HFF-Myc (cell line): ENCODE measurements at places on chromosomes 5 and 9.

DNA sequence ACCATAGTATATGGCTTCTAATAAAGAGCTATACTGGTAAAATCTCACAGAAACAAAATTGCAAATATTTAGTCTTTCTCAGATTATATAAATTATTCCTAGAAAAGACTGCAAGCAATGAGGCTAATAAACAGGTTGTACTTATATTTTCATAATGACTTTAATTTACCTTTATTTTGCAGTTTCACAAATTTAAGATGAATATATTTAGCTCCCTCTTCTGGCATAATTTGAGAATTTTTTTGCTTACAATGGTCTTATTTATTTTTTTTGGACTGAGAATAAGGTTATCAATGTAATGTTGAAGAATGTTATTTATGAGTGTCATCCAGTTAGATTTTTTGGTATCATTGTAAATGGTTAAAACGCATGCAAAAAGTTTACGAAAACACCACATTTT lies 56.7 kb downstream of the PIK3R1 start:
- DNase-seq: no peak

GRCh38 chr5:132483661-132484390 lies 6.7 kb downstream of the IRF1 start:
- no peak for DNase-seq

GRCh38 chr9:85062385-85063022 lies 393.0 kb downstream of the NTRK2 start:
- no peak for DNase-seq

DNA sequence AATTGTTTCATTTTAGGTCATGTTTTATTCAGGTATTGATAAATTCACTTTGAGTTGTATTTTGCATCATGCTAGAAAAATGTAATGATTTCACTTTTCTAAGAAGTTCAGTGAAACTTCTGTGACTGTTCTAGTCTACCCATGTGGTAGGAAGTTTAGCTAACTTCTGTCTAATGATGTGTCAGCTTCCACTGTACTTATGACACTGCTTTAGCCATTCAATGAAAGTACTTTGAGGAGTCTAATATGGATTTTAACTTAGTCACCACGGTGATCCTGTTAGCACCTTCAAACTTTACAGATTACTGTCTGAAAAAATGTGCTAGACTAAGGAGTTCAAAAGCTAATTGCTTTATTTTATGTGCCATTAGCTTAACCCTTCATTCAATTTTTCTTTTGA lies 1510.5 kb upstream of the CDH9 start:
- no peak for DNase-seq

- DNase-seq: no peak
These were observed 566.2 kb downstream of the BNC2 start for GRCh38 chr9:16304301-16304700.

DNA sequence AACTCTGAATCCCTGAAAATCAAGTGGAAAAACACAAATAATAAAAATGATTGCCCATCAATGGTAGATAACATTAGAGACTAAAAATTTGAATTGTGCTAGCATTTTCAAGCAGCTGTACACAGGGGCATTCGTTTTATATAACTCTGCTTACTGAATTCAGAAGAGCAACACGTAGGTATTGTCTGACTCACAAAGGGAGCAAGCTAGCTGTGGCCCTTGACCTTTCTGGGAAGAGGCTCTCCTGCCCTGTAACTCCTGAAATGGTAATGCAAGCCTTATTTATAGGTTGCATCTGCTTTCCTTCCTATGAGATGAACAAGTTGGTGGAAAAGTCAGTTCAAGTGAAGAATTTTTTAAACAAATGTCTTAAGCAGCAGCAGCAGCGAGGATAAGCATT lies 218.7 kb upstream of the EFNA5 start:
- DNase-seq: no peak

DNA sequence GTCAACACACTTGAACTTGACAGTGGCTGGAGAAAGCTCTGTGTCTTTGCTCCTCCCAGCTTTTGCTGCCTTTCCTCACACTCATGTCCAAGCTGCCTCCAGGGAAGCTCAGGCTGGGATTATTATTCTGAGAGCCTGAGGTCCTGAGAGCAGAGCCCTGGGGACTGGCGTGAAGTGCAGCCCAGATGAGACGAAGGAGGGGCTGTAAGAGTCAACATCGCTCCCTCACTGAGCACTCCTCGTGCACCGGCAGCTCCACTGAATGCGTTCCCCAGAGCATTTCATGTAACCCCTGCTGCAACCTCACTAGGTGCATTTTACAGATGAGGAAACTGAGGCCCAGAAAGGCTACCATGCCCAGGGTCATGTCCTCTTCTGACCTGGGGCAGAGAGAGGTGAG lies 63.5 kb upstream of the PHYKPL start:
- no peak for DNase-seq

DNA sequence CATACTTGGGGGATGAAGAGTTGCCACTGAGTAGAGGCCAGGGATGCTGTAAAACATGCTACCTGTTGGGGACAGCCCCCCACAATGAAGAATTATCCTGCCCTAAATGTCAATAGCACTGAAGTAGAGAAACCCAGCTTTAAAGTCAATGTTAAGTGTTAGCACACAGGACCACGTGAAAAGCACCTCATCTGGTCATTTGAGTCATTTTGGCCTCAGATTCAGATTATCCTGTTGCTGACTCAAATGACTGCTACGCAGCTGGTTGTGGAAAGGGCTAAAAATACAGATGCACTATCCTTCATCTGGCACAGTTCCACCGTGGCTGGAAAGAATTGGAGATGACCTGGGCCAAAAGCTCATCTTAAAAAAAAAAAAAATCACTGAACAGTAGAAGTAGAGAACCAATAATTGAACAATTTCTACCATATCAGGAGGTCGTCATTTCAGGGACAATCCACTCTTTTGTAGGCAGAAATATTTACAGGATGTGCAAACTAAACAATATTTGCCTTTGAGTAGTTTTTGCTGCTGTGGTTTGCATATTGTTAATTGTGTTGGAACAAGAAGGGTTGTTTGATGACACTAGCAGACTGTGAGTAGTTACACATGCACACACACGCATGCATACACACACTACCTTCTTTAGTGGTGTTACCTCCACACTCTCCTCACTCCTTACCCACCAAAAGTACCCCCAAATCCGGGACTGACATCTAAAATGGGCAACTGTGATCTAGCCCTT lies 195.3 kb upstream of the KLF9 start:
- DNase-seq: peak; percentile 91

DNA sequence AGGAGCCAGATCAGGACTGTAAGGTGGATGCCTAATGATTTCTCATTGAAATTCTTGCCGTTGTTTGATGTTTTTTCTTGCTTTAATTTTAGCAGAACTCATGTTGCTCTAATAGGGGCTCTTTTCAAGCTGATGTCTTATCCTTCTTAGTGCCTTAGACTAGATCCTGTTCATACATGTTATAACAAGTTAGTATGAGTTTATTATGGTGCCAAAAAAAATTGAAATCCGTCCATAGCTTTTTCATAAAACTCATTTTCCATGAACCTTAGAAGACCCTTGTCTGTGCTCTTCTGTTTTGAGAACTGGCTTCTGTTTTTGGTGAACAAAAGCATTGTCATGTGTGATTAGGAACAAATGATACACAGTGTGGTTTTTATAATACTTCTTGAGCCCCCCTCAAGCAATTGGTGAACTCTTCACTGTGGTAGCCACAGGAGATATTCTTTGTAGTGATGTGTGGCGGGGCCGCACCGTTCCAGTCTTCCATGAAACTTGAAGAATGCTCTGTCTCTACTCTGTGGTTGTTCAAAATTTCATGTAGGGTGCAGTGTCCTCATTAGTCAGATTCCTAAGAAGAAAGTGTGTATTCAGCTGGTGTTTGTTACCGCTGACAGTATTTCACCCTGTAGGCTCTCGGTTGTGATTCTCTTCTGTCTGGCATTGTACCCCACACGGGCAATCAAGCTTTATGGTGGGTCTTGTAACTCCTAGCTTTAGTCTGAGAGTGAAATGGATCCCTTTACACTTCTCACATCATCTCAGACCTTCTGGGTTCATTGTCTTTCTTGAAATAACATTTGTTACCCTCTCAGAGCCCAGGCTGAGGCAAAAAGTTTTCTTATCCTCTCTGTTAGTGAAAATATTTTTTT lies 10.7 kb downstream of the OTULIN start:
- no peak for DNase-seq

- no peak for DNase-seq
These were observed 12.6 kb downstream of the ZNF462 start for GRCh38 chr9:106875529-106875928.

DNA sequence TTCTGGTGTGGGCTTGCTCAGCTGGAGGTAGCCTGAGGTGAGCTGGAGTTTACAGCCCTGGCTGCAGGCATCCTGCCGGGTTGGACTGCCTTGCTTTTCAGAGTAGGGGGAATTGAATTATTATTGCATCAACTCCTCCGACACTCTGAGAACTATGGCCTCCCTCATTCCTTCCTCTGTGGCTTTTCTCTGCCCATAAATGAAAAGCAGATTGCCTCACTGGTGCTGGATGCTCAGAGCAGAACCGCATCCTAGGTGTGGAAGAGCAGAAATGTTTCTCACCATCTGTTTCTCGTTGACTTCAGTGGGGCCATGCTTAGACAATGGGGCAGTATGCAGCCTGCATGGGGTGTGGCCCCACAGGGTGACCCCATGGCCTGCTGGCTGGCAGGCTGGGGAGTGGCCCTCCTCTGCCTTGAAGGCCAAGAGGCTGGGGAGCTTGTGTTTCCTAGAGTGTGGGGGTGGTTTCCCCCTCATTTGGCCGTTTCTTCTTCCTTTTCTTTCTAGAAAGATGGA lies 27.3 kb upstream of the TGFBI start:
- peak; percentile 97 for DNase-seq

DNA sequence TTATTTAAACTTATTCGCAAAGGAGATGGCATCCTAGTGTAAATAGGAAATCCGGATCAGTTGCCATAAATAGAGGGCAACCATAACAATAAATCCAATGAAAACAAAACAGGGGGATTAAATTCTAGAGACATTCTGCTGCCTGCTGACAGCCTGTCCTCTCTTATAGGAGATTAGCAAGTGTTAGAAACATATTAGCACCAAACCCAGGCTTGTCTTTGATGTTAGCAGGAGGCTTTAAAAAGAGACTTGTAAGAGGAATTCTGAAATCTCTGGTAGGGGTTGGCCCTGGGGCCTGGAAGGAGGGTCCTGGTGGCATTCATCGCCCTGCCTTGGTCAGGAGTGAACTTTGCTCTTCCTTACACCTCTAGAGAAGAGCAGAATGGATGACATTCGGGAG lies 21.6 kb downstream of the NDST1 start:
- DNase-seq: no peak

DNA sequence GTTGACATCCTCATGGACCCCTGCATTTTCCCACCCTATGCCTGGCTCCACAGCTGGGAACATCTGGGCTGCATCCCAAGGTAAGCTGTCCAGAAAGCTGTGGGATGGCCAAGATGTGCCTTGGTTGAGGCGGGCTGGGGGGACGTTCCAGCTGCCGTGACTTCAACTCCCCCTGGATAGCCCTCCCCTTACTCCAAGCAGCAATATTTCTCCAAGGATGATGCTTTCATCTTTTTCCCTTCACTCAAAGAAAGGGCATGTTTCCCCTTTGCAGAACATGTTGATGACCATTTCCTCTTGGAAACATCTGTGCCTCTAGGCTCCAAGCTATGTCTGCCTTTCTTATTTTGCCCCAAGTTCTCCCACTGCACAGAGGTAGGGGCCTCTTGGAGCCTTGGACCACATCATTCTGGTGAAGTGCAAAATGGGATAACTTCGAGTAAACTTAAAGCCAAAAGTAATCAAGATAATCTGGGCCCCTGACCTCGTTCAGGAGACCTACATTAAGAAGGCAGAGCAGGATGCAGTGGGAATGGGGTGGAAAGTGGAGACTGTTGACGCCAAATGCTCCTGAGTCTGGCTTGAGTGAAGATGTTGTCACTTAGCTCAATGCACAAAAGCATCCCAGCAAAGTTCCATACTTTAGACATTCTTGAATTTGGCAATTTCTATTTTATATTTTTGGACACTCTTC lies 175.2 kb downstream of the GAS1 start:
- no peak for DNase-seq

DNA sequence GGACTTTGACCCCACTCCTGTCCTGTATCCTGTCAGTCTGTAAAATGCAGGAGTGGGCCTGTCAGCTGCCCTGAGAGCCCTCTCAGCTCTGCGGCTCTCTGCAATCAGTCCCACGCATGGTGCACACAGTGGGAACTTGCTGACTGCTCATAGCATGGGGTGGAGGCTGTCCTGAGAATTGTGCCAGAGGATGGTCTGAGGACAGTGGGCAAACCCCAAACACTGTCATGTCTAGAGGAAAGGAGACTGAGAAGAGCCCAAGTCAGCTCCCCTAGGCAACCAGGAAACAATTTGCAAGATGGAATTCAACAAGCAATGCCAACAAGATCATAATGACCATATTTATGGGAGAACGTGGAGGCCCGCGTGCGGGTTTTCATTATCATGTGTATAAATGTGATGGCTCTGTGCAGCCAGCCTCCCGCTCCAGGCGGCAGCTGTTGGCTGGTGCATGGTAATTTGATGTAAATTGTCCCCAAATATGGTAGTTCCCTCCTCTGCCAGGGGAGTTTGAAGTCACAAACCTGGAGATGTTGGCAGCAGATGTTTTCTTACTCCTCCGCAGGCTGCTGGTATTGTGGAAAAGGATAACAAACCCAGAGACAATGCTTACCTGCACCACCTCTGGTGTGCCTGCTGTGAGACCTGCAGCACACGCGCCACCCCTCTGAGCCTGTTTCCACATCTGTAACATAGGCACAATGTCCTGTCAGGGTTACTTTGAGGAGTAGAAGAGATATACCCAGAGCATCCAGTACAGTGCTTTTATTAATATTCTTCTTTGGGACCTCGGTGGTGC lies 39.8 kb upstream of the ALDH1B1 start:
- DNase-seq: no peak

GRCh38 chr5:132265336-132266030 lies 8.0 kb downstream of the PDLIM4 start:
- peak; percentile 96 for DNase-seq
